ENCODE measurements at places on chromosomes 1 and 21.

DNA sequence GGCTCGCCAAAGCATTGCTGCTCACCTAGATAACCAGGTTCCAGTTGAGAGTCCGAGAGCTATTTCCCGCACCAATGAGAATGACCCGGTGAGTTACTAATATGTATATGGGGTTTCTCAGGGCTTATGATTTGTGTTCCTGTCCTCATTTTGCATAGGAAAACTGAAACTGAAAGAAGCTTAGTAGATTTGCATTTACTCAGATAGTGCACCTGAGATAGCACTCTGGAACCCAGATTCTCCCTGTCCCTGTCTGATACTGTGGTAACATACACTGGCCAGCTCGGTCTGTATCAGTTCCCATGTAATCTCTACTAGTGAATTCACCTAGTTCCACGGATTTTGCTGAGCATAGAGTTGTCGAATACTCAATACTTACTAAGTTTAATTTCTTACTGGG lies 28.1 kb downstream of the DAP3 start:
- no peak for DNase-seq

- DNase-seq = no peak
These were observed 24.3 kb downstream of the PGBD5 start for GRCh38 chr1:230401763-230402294.

DNA sequence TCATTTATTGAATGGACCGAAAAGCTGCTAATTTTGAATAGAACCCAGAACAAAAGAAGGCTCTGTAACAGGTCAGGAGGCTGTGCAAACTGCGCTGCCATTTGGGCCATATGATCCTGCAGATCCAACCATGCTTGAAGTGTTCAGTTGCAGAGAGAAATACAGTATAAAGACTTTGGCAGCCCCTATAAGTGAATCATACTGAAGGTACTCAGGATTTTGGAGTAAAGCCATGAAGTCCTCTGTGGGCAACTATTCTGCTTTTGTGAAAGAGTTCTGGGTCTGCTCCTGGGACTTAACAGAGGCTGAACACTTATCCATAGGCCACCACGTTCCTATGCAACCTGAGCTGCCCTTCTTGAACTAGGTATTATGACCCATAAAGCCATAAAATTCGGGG lies 1613.6 kb upstream of the PRMT6 start:
- no peak for DNase-seq

- no peak for DNase-seq
These were observed 168.3 kb downstream of the TM2D1 start for GRCh38 chr1:61556631-61557030.

GRCh38 chr1:200128944-200129879 lies 101.7 kb downstream of the NR5A2 start:
- no peak for DNase-seq

DNA sequence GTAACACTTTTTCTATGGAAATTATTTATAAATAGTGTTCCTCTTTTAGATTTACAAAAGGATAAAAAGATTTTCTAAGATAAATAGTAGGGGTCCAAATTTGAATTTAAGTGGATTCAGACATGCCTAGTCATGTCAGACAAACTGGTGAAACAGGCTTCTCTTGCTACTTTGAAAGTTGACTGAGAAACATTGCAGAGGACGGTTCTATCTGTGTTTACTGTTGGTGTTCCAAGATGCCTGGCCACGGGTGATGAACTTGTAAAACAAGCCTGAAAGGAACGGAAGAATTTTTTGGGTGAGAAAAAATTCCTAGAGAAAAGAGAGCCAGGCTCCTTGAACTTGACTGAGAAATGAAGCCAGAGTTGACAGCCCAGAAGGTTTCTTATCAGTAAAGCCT lies 2.2 kb downstream of the KRTAP19-1 start:
- no peak for DNase-seq

GRCh38 chr1:93800856-93801255 lies 78.2 kb downstream of the DNTTIP2 start:
- no peak for DNase-seq

- DNase-seq = no peak
These were observed 65.4 kb downstream of the ABCA4 start for GRCh38 chr1:94055459-94056122.

DNA sequence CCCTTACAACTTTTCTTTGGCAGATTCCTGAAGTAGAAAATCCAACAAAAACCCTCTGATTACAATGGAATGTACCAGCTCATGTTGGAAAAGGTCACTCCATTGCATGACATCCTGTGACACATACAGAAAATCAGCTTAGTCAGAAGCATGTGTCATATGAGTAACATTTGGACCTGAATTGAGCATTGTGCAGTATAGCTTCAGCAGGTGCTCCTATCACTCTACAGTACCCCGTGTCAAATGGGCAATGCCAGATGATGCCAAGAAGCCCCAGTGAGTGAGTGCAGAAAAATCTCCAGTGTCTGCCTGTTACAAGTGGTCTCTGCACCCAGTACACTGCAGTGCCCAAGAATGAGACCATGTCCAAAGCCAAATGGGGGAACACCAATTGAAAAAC lies 129.7 kb upstream of the RUNX1 start:
- DNase-seq = no peak

- DNase-seq = no peak
These were observed 88.7 kb downstream of the C1orf94 start for GRCh38 chr1:34265396-34265795.

GRCh38 chr1:12029720-12030339 lies 10.5 kb downstream of the MIIP start:
- no peak for DNase-seq

- DNase-seq = no peak
These were observed 16.1 kb downstream of the LAMC1 start for GRCh38 chr1:183039330-183039729.
